Retina (tissue), 1 donor: ENCODE measurements at places on chromosomes 2 and 18.

GRCh38 chr18:60215432-60215831, 157.1 kb downstream of the MC4R start:
- no peak for DNase-seq

DNA sequence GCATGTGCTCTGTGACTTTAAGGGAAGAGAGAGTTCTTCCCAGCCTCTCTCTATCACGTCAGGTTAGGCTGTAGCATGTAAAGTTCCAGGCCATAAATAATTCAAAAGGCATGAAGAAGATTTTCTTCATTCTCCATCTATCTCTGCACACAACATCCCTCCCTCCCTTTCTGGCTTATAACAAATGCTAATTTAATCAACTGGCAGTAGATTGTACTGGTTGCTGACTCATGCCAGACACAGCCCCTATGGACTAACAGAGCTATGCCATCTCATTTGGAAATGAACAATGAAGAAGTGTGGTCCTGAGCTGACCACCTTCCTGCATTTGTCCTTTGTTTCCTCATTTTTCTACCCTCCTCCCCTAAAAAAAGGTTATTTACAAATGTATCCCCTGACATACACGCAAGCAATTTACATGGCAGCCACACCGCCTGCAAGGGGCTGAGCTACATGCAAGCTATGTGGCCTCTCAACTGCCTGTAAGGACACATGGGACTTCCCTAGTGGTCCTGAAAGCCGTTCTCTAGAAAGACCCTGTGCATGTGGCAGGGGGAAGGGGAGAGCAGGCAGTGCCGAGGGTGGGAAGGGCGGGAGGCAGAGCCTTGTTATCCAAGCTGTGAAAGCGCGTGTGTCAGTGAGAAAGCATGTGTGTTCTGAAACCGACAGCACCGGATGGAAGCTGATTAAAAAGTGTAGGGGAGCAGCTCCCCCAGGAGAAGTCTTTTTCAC, 90.9 kb upstream of the KLF7 start:
- DNase-seq, result peak; percentile 65

DNA sequence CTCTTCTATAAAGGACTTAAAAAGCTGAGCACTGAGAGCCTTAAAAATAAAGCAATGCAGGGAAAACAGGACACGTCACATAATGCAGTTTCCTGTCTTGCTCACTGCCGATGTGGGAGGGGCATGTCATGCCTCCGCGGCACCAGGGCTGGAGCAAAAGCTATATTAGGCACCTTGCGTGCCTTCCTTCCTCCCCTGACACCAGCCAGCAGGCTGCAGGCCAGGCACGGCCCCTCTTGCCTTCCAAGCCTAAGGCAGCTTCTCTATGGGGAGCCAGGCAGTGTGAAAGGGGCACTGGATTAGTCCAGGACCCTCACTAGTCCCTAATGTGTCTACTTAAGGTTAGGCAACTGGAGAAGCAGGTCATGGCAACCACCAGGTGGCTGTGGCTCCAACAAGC, 26.3 kb downstream of the MRPL35 start:
- DNase-seq, result no peak

DNA sequence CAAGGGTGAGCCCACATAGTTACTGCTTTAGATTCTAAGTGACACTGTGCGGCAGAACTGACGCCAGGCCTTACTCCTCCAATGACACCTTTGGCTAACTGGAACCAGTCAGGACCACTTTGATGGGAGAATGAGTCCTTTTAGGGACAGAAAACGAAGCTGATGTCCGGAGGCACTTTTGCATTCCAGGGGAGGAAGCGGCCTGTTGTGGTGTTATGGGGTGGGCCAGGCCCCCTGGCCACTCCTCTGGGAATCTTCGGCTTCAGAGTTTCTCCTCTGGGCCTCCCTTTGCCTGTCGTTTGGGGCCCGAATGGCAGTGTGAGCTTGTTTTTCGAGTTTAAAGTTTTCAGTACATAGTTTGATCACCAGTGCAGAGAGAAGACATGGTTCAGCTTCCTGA, 65.9 kb downstream of the MBP start:
- no peak for DNase-seq

GRCh38 chr2:162266460-162266760, 23.2 kb upstream of the FAP start:
- no peak for DNase-seq

GRCh38 chr2:111221701-111222100, 101.0 kb downstream of the BCL2L11 start:
- DNase-seq, result no peak

- DNase-seq, result no peak
Observed at GRCh38 chr2:25699216-25699615, 25.8 kb upstream of the DTNB start.
